ENCODE measurements at places on chromosomes 1 and 21. TPM values are rescaled to one million over a fixed set of nuclear protein-coding genes. Genes with fewer than 3 reads are reported as not detected.
A peak's percentile ranks its signal among the peaks of the same experiment; 100 is the strongest.

- DNase-seq: no peak
Measured at GRCh38 chr1:2214541-2215241, 13.4 kb upstream of the SKI start.

DNA sequence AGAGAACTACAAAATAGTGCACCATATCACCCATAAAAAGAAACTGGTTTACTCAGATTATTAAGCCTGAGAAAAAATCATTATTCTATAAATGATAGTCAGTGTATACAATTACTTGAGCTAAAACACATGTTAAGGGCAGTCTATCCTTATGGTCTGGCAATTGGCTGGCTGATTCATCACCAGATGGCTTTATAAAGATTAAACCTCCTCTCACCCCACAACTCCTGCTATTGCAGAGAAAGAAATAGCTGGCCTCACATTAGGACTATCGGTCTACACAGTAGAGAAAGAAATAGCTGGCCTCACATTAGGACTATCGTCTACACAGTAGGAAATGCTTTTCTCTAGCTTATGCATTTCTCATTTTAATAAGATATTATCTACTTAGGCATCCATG is 21.2 kb downstream of the CEP170 start:
- DNase-seq: no peak

- no peak for DNase-seq
Measured at GRCh38 chr21:44765231-44766013, 36.2 kb downstream of the UBE2G2 start.

DNA sequence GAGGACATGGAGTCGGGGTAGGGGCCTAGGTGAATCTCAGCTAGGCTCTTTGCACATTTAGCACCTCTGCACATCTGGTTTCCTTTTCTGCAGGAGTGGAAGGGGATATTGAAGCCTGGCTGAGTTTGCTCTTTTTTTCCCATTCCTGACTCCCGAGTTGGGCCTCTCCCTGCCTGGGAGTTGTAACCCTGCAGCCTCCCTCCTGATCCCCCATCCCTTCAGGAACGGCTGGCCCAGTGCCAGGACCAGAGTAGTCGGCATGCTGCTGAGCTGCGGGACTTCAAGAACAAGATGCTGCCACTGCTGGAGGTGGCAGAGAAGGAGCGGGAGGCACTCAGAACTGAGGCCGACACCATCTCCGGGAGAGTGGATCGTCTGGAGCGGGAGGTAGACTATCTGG is 836 bp downstream of the OLFML3 start:
- DNase-seq: no peak

DNA sequence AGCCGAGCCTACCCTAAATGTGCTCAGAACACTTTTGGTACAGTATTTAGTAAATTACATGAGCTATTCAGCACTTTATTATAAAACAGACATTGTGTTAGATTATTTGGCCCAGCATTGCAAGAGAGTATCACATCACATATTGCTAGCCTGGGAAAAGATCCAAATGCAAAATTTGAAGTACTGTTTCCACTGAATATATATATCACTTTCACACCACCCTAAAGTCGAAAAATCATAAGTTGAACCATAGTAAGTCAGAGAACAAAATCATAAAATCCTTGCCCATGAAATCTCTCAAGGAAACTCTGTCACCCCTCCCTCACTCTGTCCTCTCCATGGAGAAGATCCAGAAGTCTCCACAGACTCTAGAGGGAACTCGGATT is 33.1 kb downstream of the RGS8 start:
- no peak for DNase-seq

DNA sequence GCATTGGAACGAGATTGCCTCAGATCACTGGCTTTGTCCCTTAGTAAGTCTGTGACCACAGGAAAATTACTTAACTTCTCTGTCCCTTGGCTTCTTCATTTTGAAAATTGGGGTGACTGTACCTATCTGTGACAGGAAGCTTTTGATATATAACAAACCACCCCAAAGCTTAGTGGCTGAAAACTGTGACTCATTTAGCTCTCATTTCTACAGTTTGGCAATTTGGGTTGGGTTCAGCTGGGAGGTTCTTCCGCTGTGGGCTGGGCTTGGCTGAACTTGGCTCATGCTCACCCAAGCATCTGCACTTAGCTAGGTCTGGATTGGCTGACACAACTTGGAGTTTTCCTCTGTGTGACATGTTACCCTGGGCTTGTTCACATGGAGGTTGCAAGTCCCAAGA is 14.0 kb downstream of the C1orf94 start:
- no peak for DNase-seq

DNA sequence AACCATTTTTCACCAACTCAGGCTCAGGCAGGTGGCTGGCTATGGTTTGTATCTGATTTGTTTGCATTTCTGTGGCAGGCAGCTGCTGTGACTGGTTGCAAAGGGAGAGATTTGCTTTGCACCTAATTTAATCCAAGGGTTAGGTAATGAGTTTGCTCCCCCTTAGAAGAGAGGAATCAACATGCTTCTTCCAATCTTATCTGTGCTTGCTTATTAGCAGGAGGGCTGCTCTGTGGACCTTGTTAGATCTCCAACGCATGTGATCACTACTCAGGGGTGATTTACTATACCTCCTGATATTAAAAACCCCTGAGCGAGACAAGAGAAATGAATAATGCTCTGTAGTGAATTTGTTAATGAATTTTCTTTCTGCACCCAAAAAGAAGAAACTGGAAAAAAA is 20.5 kb downstream of the OLFML3 start:
- DNase-seq: no peak

DNA sequence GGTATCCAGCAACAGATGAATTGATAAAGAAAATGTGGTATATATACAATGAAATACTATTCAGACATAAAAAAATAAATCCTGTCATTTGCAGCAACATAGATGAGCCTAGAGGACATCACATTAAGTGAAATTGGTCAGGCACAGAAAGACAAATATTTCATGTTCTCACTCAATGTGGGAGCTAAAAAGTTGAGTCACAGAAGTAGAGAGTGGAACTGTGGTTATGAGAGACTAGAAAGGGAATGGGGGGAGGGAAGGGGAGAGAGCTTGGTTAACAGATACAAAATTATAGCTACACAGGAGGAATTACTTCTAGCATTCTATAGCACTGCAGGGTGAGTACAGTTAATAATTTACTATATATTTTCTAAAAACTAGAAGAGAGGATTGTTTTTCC is 37.1 kb upstream of the SERPINC1 start:
- no peak for DNase-seq

DNA sequence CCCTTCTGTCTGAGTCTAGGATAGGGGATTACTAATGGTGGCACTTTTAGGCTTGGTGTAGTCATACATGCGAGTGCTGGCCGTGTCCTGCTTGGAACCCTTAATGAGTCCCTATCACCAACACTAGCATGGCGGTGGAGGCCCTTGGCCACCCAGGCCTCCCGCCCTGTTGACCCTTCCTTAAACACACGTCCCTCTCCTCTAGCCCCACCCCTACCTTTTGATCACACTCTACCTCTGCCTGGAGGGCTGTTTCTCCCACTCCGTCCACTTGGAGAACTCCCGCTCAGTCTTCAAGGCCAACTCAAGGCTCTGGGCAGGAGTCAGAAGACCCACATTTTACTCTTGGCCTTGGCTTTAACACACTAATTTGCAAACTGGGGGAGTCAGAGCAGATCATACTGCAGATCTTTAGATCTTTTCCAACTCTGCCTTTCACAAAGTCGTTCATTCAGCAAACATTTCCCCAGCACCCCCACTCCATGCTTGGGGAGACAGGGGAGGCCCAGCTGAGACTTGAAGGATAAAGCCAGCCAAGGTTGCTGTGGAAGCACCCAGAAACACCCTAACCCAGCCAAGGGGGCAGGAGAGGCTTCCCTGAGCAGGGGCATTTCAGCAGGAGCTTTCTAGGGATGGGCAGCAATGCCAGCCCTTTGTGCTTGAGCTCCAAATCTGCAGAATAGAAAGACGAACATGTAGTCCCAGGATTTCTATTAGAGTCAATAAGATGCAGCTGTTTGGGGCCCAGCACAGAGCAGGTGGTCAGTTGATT is 1.9 kb downstream of the PODN start:
- DNase-seq: no peak

- DNase-seq: no peak
Measured at GRCh38 chr21:15301736-15302135, 236.9 kb upstream of the NRIP1 start.

- peak; percentile 30 for DNase-seq
Measured at GRCh38 chr1:248696261-248696660, 6.3 kb downstream of the OR14I1 start.

DNA sequence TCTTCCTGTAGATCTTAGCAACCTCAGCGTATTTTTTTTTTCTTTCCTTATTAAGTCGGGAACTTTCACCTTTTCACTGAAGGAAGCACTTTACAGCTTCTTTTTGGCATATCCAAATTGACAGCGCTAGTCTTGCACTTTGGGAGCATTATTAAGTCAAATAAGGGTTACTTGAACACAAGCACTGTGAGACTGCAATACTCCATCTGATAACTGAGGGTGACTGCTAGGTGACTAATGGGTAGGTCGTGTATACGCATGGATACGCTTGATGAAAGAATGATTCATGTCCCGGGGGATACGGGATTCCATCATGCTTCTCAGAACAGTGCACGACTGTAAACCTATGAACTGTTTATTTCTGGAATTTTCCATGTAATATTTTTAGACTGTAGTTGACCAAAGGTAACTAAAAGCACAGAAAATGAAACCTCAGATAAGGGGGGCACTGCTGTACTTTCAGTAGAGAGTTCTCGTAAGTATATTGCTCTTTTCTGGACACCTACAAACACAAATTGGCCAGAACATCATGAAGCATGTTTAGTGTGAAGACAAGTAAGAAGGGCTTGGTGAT is 364.7 kb downstream of the SMYD3 start:
- DNase-seq: no peak

- no peak for DNase-seq
Measured at GRCh38 chr1:157151073-157151472, 12.9 kb upstream of the ETV3 start.

- no peak for DNase-seq
Measured at GRCh38 chr1:227779021-227779441, 36.4 kb upstream of the PRSS38 start.

GRCh38 chr1:236835491-236835890 is 40.4 kb downstream of the MTR start:
- no peak for DNase-seq

DNA sequence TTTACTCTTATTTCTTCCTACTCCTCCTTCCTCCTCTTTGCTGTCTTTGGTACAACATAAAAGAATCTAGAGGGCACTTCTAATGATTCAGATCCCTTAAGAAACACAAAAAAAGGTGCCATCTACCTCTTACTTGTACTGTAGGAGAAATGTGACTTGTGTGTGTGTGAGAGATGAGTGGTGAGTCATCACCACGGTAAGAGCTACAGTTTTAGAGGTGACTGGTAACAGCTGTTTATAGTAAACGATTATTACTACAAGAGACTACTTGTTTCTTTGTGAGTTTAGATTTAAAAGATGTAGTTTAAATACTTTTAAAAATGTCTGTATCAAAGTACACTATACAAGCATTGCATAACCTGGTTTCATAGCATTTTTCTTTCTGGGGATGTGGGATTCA is 40.4 kb downstream of the SLC35D1 start:
- DNase-seq: no peak

DNA sequence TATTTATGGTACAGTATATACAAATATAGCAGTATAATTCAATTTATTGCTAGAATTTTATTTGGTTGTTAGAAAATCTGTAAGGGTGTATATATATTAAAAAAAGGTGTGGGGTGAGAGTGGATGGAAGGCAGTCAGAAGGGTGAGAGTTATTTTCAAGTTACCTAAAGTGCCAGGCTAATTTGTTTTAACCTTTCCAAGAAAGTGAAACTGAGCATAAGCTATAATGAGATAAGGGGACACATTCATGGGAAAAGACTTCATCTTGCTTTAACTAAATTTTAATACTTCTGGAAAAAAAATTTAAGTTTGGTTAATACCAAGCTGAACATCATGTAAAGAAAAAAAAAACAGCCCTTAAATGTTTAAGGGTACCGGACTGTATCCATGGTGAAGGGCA is 4.9 kb downstream of the TEX38 start:
- DNase-seq: no peak

DNA sequence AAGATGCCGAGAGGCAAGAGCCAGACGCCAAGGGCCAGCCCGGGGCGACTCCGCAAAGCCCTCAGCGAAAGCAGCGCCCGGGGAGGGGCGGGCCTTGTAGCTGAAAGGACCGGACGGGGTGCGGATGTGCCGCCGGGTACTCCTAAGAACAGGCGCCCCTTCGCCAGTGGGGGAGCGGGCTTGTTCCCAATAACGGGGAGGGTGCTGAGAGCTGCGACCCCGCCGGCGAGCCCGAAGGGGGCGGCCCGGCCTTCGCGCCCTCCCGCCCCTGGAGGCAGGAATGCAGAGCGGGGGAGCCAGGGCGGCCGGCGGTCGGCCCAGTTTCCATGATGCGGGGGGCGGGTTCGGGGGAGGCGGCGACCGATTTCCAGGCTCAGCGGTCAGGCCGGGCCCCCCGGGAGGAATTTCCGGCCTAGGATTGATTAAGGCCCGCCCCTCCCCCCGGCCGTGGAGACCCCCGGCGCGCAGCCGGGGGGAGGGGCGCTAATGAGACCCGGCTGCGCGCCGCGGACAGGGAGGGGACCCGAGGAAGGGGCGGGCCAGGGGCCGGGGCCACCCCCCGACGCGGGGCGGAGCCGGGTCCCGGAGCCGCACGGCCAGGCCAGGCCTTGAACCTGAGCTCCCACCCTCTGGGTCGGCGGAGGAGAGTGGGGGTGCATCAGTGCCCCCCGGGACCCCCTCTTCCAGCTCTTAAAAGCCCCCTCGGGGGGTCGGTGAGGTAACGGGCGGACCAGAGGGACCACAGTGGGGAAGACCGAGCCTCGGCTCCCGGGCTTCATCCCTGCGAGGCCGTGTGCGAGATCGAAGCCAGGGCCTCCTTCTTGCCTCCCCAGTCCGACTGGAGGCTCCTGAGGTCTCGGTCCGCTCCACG is 898 bp upstream of the TMEM200B start:
- DNase-seq: peak; percentile 58

- no peak for DNase-seq
Measured at GRCh38 chr1:211285196-211285595, 26.0 kb downstream of the RCOR3 start.

GRCh38 chr1:108961198-108961597 is 2.1 kb downstream of the CLCC1 start:
- DNase-seq: no peak

Gene AIM2
- total RNA-seq: 0.86 TPM

Gene TRIM63
- 6.1 TPM for total RNA-seq

Gene GNB1
- 338 TPM for total RNA-seq

Gene COL6A1
- total RNA-seq: 583 TPM

Gene PLEKHN1
- total RNA-seq: 1.8 TPM

Gene ACOT11
- 38.1 TPM for total RNA-seq

Gene NBPF4
- not detected for total RNA-seq

Gene BRDT
- not detected for total RNA-seq

Gene KRTAP7-1
- not detected for total RNA-seq

Gene EXTL2
- 12.8 TPM for total RNA-seq

Gene LCE3E
- total RNA-seq: not detected

Gene SLC45A3
- 13.6 TPM for total RNA-seq
